ENCODE measurements at places on chromosomes 1 and 21.

GRCh38 chr1:64194168-64195080, 9.0 kb upstream of the UBE2U start:
- DNase-seq = no peak

DNA sequence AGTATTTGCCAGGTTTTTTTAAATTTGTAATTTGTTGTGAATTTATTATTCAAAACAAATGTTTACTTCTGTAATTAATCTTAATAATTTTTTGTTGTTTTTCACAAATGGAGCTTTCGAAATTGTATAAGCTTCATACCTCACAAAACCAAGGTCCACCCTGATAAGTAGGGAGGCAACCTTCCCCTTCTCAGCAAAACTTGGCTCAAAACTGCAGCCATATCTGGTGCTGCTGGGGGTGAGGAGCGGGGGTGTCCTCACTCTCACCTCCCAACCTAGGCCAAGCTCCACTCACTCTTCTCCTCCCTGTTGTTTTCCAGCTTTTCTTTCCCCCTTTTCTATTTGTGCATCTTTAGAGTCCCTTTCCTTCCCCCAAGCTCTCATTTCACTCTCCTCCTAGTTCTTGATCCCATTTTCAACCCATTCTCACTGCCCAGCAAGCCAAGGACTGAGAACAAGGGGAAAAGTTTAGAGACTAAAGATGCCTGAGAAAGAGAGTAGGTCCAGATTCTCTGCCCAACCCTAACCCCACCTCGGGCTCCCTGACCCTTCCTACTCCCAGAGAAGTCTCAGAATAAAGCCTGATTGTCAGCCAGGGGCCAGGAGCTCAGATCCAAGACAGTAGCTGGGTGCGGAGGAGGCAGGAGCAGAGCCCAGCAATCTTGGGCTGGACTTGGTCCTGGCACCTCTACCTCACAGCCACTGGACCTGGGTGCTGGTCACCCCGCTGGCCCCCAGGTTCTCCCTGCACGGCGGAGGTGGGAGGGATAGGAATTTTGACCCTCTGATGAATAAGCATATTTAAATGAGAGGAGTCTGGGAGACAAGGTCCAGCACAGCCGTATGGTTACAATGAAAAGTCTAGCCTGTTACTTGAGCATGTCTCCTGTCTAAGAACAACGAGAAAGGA, 8.3 kb upstream of the CFAP45 start:
- DNase-seq = no peak

GRCh38 chr1:232951180-232951579, 769 bp downstream of the NTPCR start:
- no peak for DNase-seq

DNA sequence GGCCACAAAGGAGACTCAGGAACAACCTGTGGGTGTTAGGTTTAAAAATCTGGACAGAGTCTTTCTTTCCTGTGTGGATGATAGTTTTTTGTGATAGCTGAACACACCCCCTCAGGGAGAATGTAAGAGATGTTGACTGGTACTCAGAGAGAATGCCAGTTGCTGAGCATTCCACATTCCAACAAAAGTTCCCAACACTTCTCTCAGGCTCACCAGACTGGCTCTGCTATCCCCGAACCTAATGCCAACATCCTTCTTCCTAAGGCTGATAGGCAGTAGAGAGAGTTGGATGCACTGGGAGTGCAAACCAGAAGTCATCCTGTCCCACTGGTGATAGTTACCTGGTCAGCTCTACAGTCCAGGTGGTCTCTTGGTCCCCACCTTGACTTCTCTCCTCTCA, 28.7 kb upstream of the POU2F1 start:
- DNase-seq = no peak

DNA sequence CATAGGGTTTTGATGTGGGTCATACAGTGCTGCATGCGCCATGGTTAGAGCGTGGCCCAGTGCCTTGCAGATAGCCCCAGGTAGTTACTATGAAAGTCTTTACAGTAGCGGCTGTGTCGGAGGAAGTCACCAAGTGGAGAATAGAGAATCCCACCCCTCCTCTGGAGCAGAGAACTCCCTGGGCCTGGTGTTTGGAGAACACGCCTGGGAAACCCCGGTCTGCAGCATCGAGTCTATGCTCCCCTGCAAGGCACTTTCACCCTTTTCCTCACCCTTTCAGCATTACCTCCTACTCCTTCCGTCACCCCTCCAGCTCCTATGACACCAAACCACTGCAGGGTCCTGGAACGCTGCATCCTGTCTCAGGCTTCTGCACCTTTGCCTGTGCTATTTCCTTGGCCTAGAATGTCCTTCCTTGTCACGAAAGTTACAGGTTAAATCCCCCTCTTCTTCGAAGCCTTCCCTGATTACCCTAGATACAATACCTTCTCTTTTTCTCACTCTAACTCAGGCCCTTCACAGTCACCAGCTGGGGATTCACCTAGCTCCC, 2.7 kb upstream of the SLC1A7 start:
- DNase-seq = no peak

- no peak for DNase-seq
These were observed 25.6 kb downstream of the RAB4A start for GRCh38 chr1:229296541-229296941.

- DNase-seq = no peak
These were observed 22.9 kb downstream of the PLXNA2 start for GRCh38 chr1:208221291-208221622.

DNA sequence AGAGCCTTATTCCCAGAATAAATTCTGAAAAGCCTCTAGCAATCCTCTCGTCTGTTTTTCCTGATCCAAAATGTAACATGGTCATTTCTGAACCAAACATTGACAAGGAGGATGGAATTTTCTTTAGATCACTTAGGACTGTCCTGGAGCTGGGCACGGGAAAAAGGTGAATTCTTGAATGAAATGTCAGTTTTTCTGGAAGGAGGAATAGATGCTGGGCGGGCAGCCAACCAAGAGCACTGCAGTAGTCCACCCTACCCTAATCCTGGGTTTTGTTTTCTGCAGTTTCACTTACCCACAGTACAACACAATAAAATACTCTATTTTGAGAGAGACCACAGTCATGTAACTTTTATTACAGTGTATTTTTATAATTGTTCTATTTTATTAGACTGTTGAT, 20.9 kb downstream of the RIT1 start:
- no peak for DNase-seq

- DNase-seq = no peak
These were observed 36.6 kb downstream of the MORN1 start for GRCh38 chr1:2354511-2355372.

DNA sequence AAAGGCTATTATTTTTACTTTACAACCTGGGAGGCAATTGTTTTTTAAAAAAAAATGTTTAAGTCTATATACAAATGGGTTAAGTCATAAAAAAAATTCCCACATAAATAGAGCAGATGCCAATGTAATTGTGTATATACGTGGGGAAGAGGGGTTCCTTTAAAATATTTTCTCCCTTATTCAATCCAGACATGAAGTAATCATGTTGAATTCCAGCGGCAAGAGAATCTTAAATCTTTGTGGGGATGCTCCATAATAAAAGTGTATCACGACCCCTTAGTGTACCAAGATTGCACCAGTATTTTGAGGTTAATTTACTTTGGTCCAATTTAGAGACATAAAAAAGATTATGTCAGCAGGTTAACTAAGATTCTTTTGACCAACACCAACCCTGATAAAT, 62.1 kb downstream of the ARID4B start:
- DNase-seq = no peak

DNA sequence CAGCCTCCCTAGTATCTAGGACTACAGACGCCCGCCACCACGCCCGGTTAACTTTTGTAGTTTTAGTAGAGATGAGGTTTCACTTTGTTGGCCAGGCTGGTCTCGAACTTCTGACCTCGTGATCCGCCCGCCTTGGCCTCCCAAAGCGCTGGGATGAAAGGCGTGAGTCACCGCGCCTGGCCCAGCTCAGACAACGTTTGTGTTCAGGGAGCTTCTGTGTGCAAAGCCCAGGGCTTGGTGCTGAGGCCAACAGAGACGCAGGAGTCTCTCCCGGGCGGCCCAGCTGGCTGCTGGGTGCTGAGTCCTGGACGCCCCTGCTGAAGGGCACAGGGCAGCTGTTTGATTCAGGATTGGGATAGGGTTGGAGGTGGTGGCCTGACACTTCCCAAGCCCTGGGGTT, 3.0 kb downstream of the PRKCZ start:
- no peak for DNase-seq

- DNase-seq = no peak
These were observed 2.5 kb downstream of the PRKACB start for GRCh38 chr1:84146411-84147032.

- no peak for DNase-seq
These were observed 44.7 kb upstream of the GJA5 start for GRCh38 chr1:147804942-147805723.

- peak; percentile 6 for DNase-seq
These were observed 57.8 kb downstream of the WNT9A start for GRCh38 chr1:227889863-227890405.

DNA sequence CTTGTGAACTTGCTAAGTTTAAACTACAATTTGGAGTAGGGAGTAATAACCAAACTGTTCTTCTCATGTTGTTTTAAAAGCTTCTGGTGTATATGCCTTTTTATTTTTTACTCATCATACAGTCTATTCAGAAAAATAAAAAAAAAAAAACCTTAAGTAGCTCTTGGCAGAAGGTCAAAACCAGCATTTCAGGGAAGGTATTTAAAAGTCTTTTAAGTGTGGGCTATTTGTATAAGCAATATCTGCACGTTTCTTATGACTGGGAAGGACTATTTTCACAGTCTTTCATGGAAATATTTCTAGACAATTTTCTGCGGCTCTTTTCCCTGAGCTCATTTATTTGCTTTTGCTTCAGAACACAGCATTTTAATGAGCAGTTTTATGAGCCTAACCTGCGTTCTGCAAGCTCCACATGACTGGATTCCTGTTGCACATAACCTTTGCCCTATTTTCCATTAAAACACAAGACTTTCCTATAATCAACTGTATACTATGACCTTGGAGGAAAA, 60.9 kb upstream of the C1orf105 start:
- no peak for DNase-seq

DNA sequence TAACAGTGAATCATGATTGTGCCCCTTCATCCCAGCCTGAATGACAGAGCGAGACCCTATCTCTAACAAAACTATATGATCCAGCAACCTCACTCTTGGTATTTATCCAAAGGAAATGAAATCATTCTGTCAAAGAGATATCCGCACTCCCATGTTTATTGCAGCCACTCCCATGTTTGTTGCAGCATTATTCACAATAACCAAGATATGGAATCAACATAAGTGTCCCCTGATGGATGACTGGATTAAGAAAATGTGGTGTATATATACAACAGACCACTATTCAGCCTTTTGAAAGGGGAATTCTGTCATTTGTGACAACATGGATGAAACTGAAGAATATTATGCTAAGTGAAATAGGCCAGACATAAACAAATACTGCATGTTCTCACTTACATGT, 44.4 kb downstream of the TRMT1L start:
- no peak for DNase-seq

DNA sequence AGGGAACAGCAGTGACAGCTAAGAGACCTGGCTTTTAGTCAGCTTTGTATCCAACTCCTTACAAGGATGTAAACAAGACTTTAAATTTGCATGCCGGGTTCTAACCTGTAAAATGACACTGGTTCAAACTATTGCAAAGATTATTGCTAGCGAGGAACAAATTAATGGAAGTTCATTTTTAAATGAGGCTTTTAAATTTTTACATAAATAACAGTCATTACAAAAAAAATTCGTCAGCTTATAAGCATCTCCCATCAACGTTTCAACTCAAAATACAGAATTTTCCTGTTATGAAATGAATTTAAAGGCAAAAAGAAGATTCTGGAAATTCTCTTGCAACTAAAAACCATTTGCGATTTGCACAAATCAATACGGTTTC, 668 bp downstream of the KIF14 start:
- no peak for DNase-seq
